Activated T-helper 9 cell treated with anti-CD3 and anti-CD28 coated beads, Interleukin-2, amount 50 U/mL, for 16 hours (primary cell): ENCODE measurements at places on chromosomes 5 and 9.

DNA sequence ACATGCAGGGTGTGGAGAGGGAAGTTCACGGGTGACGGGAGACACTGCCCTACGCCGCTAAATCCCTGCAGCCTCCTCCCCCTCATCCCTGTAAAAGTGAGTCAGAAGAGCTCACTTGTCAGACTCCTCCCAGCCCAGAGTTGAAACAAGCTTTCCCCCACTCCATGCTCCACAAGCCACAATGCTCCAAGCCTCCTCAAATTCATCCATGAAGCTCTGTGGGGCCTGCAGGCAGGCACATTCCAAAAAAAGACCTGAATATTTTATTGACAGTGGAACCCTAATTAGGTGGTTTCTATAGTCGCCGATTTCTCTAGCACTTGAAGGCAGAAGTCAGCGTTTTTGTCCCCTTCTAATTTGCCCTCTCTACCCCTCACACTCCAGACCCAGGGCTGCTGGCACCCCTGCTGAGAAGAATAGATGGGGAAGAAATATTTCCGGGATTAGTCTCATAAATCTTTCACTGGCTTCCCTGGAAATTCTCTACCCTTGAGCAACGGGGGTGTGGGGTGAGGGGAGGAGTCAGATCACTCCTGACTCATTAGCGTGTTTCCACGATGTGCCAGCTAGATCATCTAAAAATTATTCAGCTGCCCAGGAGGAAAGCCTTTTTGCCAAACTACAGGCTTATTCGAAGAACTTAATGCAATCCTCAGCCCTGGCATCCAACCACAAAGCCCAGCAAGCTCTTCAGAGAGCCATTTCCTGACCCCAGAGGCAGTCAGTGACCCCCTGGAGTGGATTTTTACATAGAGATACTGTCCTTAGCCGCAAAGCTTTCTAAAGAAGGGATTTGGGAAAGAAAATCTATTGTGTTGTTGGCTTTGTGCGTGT is 97.1 kb downstream of the ENC1 start:
- DNase-seq = no peak

GRCh38 chr5:98585661-98586310 is 187.7 kb upstream of the RGMB start:
- DNase-seq = no peak

GRCh38 chr9:86508208-86508903 is 154.1 kb upstream of the TUT7 start:
- DNase-seq = no peak

DNA sequence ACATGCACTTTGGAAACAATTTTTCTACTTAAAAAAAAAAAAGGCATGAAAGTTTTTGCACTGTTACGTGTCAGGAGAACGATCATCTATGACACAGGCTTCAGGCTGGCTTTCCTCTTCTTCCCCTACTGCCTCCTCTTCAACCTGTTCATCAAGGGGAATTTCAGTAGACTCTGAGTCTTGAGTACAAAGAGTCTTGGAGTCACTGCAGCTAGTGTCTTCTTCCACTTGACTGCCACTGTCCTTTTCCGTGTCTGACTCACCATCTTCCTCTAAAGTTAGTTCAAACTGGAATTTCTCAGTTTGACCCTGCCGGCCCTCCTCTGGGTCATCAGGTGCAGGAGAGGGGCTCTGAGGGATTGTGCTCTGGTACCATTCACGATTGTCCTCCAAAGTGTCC is 391.7 kb downstream of the RAB3C start:
- no peak for DNase-seq

- DNase-seq = no peak
These were observed 172.6 kb downstream of the SH3GL2 start for GRCh38 chr9:17751486-17751885.

GRCh38 chr5:591746-592145 is 20.4 kb upstream of the CEP72 start:
- DNase-seq = no peak

DNA sequence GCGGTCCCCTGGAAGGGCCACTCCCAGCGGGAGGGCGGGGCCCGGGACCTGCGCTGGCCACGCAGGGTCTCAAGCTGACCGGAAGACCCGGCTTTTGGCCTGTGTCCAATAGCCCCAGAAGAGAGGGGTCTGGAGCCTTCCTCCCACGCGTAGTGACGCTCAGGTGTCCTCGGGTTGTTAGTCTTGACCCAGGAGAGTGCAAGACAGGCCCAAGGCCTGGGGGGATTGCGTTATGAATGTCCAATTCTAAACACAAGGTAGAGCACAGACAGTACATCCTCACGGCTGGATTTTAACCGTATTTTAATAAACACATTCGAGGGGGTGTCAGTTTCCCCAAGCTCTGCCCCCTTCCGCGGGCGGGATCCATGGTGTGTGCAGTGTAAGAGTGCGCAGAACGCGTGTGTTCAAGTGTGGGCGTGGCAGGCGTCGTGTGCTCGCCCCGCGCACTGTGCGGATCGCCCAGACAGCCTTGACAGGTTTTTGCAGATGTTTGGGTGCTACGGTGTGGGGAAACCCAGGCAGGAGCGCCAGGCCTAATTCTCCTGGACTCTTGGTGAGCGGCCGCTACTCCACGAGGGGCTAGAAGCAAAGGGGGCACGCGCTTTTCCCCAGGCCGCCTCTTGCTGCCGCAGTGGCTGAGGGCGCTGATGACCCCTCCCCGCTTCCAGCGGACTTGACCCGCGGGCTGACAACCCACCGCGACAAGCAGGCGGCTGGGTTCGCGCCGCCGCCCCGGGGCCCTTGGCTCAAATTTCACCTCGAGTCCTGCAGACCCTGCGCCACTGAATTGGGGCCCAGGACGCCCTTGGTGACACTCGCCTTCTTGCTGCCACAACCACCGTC is 6.1 kb upstream of the DMRT3 start:
- no peak for DNase-seq

DNA sequence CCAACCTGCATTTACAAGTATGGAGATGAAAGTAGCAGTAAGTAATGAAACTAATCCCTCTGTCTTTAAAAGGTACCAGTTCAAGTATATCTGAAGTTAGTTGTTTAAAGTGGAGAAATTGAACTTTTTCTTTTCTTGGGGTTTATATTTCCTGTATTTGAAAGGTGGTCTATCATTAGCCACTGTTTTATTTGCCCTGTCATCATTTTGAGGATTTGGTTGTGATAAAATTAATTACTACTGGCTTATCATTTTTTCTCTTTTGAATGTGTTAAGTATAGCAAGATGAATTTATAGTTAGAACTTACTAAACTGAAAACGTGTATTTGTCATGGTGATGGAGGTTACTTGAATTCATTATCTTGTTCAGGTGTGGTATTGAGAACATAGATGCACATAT is 25.1 kb downstream of the NCBP1 start:
- DNase-seq = no peak

- no peak for DNase-seq
These were observed 109.1 kb downstream of the ZNF462 start for GRCh38 chr9:106972082-106972481.

DNA sequence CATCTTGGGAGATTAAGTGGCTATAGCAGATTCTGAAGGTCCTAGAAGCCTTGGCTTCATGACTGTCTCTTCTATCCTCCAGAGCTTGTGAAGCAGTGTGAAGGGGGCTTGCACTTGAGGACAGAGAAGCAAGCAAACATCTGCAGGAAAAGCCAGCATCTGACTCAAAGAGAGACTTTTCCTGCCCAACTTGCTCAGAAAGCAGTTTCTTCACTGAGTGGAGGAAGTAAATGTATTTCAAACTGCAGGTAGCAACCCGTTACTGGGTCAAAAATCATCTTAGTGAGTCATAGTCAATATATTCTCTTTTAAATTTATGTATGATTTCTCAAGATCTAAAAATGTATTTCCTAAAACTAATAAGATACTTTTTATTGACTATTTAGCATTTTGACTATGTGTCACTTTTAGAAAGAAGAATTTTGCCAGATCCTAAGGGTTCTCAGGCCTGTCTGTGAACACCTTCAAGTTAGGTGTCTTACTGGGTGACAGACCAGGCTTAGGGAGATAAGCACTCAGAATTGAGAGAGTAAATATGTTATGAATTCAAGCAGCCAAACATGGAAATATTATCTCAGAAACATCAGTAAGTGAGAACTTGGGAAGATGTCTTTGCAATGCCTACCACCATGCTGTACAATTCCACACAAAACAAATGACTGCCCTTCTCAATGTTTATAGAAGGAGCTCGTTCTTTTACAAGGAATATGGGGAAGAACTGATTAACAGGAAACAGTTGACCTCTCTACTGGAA is 72.6 kb upstream of the DMAC1 start:
- no peak for DNase-seq

GRCh38 chr5:15604986-15605385 is 105.0 kb downstream of the FBXL7 start:
- DNase-seq = no peak

DNA sequence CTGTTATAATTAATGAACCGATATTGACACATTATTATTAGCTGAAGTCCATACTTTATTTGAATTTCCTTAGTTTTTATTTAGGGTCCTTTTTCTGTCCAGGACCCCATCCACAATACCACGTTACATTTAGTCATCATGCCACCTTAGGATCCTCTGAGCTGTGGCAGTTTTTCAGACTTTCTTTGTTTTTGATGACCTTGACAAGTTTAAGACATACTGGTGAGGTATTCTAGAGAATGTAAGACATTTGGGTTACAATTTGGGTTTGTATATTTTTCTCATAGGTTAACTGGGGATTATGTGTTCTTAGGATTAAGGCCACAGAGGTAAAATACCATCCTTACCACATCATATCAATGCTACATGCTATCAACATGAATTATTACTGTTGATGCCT is 42.7 kb downstream of the KIAA1958 start:
- DNase-seq = no peak

- peak; percentile 28 for DNase-seq
These were observed 58.1 kb downstream of the RFX3 start for GRCh38 chr9:3467593-3468219.

- DNase-seq = no peak
These were observed 423 bp upstream of the NUP214 start for GRCh38 chr9:131125038-131125287.

DNA sequence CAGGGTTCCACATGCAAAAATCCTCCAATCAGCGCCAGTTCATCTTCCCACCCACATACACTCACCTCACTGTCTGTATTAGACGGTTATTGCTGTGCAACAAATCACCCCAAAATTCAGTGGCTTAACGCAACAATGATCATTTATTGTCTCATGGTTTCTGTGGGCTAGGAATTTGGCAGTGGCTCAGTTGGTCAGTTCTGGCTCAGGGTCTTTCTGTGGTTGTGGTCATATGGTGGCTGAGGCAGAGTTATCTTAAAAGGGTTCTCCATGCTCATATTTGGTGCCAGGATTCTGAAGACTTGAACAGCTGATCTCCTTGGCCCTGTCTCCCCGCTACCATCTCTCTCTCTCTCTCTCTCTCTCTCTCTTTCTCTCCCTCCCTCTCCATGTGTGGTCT is 12.9 kb downstream of the ZNF618 start:
- no peak for DNase-seq

GRCh38 chr9:72140586-72140985 is 8.7 kb upstream of the GDA start:
- DNase-seq = no peak

- no peak for DNase-seq
These were observed 73.9 kb downstream of the PBX3 start for GRCh38 chr9:125821078-125821477.

DNA sequence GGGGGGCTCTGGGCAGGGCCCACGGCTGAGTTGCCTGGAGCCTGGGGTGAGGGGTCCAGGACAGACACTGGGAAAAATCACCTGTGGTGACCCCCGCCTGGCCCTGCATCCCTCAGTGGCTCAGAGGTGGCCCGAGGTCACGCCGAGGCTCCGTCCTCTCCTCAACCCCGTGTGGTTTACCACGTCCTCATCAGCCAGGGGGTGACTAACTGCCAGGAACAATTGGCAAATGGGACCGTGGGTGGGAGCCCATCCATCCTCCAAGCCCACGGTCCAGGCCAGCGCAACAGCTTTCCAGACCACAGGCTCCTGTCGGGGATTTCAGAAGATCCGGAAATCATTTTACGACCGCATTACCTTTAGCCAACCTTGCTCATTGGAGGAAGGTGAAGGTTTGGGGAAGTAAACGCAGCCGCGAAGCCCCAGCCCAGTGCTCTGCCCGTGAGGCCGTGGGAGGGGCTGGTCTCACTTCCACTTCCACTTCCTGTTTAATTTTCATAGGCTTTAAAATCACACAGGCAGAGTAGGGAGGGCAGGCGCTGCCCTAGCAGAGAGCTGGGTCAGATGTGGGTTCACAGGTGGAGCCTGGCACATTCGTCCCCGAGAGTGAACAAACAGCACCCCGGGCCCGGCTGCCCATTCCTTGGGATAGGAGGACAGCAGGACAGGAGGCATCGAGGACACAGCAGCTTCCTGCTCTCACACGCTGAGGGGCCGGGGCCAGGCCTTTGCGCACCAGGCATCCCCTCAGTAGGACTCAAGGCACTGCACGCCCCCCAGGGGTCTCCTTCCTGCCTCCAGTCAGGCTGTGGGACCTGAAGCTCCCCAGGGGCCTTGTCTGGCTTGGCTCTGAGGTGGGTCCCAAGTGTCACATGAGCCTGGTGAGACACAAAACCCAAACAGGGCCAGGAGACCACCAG is 19.8 kb upstream of the SLC9A3 start:
- DNase-seq = no peak
